Pancreas (tissue), 10 donors: ENCODE measurements at places on chromosomes 6 and 20. TPM values are rescaled to one million over a fixed set of nuclear protein-coding genes. Genes with fewer than 3 reads are reported as not detected.

The SCRT2 gene
- total RNA-seq, result 0.06 TPM

The APOM gene
- total RNA-seq, result 1.3 TPM

The EDN3 gene
- 6.7 TPM for total RNA-seq

The PHACTR2 gene
- 19.0 TPM for total RNA-seq

The TSPO2 gene
- not detected for total RNA-seq

The SIGLEC1 gene
- total RNA-seq, result 0.76 TPM
